ENCODE measurements at places on chromosomes 6 and 20.

DNA sequence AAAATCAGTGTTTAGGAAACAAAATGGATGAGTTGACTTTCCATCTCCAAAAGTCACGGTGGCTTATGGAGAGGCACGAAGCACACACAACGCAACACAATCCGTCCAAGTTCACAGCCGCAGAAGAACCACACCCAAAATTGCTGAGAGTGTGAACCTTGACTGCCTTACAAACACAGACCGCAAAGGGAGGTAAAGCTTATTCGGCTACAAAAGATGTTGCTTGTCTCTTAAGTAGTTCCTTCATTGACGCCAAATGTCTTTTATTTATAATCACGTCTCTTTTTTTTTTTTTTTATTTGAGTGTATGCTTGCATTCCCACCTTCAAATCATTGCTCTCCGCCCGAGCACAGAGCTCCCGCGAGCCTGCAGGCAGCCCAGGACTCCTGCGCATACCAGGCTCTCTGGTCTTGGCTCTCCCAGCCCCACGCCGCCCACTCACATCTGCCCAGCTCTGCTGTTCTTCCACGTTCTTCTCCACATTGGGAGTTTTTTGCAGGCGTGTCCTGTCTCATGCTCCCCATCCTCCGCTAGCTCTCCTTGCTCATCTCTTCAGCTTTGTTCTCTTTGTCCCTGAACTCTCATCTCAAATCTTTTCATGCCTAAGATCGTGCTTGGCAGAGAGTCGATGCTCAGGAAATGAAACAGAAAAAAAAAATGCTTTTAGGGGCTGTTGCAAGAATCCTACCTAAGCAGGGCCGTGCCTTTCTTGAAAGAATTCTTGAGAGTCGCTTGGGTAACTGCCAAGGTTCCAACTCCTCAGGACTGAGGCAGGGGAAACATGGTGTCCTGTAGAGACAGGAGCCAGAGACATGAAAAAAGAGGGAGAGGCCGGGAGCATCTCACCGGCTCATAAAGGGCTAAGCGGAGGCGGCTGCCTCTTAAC lies 25.8 kb downstream of the LY86 start:
- DNase-seq = no peak

DNA sequence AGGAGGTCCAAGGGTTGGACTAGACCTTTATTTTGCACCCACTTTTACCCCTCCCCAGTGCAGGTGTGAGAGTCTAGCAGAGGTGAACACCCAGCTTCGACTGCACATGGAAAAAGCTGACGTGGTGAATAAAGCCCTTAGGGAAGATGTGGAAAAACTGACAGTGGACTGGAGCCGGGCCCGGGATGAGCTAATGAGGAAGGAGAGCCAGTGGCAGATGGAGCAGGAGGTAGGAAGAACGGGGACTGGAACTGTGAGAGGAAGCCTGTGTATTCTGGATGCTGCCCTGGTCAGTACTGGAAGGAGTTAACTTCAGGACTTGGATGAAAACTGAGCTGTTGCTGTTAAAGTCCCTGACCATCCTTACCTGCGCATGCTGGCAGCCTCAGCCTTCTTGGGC lies 10.6 kb downstream of the CEP250 start:
- peak; percentile 10 for DNase-seq

- DNase-seq = no peak
Measured at GRCh38 chr20:32285082-32285620, 7.7 kb downstream of the KIF3B start.

DNA sequence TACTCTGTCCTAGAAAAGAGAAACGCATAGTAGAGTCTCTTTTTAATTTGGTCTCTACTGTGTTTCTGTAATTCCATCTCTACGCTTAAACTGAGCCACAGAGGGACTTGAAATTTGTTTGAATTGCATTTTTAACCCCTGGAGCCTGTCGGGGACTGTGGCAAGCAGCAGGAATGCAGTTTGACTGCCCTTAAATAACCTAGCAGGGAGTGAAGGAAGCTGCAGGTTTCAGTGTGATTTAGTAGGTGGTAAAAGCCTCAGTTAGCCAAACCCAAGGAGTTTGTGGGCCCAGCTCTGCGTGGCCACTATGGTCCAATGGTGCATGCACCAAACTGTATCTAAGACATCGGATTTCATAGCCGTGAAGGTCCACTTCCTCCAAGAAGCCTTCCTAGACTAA lies 70.3 kb upstream of the MC3R start:
- DNase-seq = no peak

DNA sequence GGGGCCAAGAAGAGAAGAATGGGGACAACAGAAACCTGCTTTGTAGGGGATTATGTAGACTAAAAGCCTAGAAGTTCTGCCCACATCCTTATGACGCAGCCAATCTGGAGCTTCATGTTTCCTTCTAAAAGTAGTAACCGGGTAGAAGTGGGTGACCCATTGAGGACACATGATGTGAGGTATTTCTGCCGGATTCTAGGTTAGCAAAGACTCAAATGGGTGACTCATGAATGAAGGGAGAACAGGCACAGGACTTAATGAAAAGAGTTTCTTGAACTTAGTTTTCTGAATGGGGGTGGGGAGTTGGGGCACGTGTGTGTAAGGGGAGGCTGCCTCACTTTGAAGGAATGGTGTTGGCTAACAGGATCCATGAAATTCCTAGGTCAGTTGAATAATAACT lies 68.8 kb downstream of the CDS2 start:
- peak; percentile 42 for DNase-seq

DNA sequence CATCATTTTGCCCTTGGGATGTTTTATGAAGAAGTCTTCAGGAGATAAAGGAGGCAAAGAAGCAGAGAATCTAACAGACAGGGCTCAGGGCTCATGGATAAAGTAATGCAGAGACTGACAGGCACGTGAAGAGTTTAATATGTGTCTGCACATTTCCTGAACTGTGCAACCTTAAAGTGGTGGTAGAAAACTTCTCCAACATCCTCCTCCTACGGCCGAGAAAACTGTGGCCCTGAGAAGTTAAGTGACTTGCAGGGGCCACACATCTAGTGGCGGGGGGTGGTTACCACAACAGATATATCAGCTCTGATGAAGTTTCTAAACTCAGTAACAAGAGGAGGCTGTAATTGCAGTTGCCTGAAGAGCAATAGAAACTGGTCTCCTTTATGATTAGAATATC lies 61.0 kb downstream of the SOBP start:
- no peak for DNase-seq

GRCh38 chr6:136123468-136123867 lies 126.6 kb downstream of the MTFR2 start:
- peak; percentile 26 for DNase-seq

DNA sequence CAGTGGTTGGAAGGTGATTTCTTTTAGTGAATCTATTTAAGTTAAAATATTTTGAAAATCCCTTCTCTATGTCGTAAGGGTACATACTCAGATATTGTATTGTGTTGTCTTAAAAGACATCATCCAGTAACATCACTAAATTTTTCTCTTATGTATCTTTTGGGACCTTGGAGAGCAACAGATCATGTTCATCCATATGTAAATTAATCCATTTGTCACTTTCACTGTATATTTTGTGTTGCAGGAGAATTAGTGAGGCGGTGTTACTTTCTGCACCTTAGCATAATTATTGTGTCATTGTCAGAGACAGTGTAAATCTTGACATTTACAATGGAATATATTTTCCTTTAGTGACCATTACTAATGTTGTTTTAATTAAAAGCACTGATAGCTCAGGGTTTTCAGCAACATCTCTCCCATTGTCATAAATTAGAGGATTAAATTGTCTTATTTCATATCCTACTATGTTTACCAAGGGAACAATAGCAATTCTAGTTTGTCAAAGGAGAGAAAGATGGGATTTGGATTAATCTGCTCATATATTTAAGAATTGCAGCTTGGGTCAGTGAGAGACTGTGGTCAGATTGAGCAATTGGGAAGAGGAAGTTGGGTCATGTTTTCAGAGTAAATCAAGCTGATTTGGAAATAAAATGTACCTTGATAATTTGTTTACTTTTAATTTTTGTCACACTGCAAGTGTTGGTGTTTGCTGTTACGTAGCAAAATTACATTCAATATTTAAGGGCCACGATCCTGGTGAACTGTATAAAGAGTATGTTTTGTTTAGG lies 22.7 kb downstream of the DOK5 start:
- DNase-seq = no peak

DNA sequence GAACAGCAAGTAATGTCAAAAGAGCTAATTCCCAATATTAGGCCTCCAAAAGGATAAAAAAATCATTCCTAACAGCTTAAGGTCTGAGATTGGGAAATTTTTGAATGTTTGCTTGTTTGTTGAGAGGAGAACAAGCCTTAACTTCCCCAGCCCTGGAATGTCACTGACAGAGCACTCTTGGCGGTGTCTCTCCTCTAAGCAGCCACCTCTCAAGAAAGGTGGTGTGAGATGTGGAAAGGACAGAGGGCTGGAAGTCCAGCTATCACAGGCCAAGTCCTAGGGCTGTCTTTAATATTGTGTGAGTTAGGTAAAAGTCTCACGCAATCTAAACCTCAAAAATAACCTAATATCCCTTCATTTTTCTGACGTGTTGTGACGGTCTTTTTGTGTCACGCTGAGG lies 101.6 kb downstream of the MTFR2 start:
- DNase-seq = no peak

DNA sequence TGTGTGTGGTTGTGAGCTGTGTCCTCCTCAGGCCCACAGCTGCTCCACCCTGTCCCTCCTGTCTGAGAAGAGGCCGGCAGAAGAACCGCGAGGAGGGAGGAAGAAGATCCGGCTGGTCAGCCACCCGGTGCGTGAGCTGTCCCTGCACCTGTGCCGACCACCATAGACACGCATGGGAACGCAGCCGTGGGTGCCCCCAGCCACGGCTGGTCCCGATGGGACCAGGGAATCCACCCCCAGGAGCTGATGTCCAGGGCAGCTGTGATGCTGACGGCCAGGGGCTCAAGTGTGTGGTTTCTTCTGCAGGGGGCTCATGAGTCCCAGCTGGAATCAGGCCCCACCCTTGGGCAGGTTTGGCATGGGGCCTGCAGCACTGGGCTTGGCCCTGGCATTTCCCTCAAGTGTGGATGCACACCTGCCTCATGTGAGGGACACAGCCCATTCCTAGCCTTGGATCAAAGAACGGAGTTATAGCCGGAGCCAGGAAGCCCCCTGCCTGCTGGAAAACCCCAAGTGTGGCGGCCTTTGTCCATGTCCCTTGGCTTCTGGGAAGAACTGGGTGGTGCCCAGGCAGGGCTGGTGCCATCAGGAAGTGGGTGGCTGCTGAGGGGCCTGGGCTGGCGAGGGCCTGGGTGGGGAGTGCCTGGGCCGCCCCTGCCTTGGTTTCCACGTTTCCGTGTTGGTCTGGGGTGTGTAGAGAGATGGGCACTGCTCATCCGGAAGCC lies 4.6 kb upstream of the TNFRSF6B start:
- DNase-seq = no peak

DNA sequence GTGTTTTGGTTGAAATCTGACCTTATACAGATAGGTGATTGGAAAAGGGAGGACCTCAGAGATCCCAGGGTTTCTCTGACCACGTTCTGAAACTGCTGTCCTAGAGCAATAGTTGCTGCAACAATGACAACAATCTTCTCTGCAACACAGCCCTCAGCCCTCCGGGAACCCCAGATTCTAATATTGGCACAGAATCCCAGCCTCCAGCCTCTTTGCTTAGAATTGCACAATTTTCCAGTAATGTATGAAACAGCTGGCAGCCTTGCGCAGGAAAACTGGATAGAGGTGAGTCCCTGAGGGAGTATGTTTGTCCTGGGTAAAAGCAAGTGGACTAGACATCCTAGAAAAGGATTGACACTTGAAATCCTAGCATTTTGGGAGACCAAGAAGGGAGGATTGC lies 30.4 kb upstream of the PNRC1 start:
- DNase-seq = peak; percentile 20

GRCh38 chr20:63163596-63164483 lies 52.1 kb downstream of the YTHDF1 start:
- no peak for DNase-seq

DNA sequence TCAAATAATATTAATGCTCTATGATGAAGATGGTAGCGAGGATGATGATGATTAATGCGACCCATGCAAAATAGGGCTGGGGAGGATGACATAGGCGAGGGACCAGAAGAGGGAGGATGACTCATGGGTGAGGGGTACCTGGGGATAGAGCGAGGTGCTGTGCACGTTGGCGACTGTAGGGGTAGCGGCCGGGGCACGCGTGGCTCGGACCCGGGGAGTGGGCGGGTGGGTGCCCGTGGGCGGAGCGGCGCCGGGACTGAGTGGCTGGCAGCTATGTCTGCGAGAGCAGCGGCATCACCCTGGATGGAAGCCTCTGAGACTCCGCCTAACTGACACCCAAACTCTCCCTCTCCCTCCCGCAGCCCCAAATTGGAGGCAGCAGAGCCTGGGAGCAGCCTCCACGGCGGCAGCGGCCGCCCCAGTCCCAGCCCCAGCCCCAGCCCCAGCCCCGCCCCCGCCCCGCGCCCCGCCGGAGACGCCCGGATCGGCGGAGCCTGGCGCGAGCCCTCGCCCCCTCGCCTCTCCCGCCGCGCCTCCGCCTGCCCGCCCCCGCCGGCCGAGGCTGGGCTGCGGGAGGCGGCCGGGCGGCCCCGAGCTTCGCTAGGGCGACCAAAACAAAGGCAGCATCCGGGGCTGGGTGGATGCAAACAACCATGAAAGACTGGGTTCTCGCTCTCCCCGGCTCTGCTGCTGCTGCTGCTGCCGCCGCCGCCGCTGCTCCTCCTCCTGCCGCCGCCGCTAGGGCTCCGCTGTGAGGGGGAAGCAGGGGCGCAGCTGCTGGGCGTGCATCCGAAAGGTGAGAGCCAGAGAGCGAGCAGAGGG lies at the start of gene RIMS1:
Gene RIMS1 (plus strand): TSS at position 367 of the 822 bp plus-strand sequence. CDS start 474 bp downstream, outside the sequence.
- DNase-seq = no peak

DNA sequence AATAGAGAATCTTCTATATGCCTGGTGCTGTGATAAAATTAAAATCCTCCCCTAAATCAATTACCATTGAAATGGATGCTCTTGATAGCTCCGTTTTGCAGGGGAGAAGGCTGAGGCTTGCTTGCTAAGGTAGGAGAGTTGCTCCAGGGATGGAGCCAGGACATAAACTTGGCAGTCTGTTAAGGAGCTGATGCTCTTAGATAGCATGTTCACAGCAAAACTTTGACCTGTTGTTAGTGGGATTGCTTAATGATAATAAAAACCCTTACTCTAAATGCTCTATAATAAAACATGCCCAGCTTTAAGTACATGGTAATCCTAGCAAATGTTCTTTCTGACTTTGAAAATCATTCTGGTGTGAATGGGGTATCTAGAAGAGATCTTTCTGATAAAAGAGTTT lies 228.4 kb upstream of the JAG1 start:
- DNase-seq = no peak

DNA sequence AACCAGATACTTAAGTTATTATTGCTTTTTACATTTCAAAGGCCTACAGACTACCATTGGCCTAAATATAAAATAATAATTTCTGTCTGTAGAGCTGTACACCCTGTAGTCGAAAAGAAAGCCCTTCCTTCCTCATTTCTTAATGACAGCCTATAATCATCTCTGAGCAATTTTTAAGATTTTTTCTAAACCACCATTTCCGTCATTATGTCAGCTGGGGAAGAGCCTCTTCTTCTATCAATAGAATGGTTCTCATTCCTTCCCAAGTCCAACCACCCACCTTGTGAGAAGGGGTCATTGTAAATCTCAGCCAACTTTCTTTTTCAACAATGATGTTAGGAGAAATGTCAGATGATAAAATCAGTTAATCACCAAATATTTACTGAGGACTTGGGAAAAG lies 91.8 kb downstream of the PLEKHG1 start:
- no peak for DNase-seq

GRCh38 chr20:45920462-45921336 lies 8.7 kb upstream of the PLTP start:
- no peak for DNase-seq
